ENCODE measurements at places on chromosomes 2 and 18.

- DNase-seq: no peak
Observed at GRCh38 chr18:3177902-3178687, 41.7 kb downstream of the MYOM1 start.

DNA sequence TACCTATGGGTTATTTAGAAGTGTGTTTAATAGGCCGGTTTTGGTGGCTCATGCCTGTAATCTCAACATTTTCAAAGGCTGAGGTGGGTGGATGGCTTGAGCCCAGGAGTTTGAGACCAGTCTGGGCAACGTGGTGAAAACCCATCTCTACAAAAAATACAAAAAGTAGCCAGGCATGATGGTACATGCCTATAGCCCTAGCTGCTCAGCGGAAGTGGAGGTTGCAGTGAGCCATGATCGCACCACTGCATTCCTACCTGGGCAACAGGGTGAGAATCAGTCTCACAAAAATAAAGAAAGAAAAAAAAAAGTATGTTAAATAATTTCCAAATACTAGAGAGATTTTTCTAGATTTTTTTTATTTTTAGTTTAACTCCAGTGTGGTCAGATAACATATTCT is 316.0 kb downstream of the KIAA1328 start:
- DNase-seq: no peak

- DNase-seq: no peak
Observed at GRCh38 chr2:30584116-30584515, 137.1 kb downstream of the LCLAT1 start.

- DNase-seq: no peak
Observed at GRCh38 chr2:192555740-192556139, 361.0 kb upstream of the TMEFF2 start.

- DNase-seq: no peak
Observed at GRCh38 chr2:109560265-109560664, 53.5 kb downstream of the SEPTIN10 start.

DNA sequence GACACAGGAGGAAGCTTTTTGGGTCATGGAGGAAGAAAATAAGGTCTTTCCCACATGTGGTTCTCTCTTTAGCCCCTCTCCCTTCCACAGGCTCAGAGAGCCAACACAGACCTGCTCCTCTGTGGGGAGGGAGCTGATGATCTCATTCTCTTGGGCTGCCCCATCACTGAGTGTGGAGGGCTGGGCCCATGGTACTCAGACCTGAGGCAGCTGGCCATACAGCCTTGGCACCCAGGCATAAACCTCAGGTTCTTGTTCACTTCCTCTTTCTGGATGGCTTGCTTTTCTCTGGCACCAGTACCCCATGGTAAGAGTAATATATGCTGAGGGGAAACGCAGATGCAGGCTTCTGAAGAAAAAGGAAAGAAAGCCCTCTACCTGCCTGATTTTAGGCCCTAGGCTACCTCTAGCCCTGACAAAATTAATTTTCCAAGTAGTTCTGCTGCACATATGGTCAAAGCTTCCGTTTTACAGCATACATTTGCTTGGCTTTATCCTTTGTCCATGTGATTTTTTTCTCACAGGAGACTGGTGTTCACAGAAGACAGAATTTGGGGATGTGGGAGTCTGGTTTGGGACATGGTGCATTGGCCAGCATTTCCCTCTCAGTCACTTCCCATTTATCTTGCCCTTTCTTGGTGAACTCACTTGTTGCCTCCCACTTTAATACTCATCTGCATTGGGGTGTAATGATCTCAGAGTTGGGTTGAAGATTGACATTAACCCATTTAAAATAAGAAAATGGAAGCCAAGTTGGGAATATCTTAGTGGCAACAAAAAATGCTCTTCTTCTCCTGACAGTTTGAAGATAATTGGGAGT is 11.1 kb downstream of the DHRS9 start:
- no peak for DNase-seq

GRCh38 chr2:180124273-180125139 is 117.4 kb upstream of the CWC22 start:
- DNase-seq: no peak

GRCh38 chr2:152047824-152048471 is 50.9 kb downstream of the CACNB4 start:
- no peak for DNase-seq

GRCh38 chr18:8004792-8005191 is 437.7 kb downstream of the PTPRM start:
- no peak for DNase-seq

GRCh38 chr2:9770308-9771100 is 72.8 kb upstream of the TAF1B start:
- DNase-seq: no peak

- no peak for DNase-seq
Observed at GRCh38 chr2:127564429-127565260, 29.2 kb downstream of the MYO7B start.

GRCh38 chr18:24602201-24602600 is 141.8 kb downstream of the HRH4 start:
- no peak for DNase-seq

- DNase-seq: no peak
Observed at GRCh38 chr2:46878886-46879285, 36.7 kb downstream of the MCFD2 start.

GRCh38 chr2:137096693-137097092 is 331.3 kb downstream of the THSD7B start:
- DNase-seq: no peak

GRCh38 chr2:48315896-48316194 is 214.1 kb upstream of the STON1 start:
- DNase-seq: no peak

DNA sequence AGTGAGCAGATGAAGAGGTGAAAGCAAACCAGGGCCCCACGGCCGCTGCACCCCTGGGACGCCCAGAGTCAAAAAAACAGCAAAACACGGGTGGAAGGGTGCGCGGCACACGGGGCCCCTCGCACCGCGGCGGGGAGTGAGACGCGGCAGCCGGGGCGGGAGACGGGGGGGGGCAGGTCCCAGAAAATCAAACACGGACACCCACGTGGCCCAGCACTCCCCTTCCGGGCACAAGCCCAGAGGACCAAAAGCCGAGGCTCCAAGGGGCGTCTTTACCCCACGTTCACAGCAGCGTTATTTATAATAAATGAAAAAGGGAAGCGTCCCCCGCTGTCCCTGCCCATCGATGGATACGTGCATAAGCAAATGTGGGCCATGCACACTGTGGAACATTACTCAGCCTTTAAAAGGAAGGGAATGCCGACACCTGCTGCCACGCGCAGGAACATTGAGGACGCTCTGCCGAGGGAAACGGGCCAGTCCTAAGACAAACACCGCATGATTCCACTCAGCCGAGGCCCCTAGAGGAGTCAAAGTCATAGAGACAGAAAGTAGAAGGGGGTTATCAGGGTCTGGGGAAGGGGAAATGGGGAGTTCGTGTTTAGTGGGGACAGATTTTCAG is 677 bp upstream of the COPS9 start:
- no peak for DNase-seq

DNA sequence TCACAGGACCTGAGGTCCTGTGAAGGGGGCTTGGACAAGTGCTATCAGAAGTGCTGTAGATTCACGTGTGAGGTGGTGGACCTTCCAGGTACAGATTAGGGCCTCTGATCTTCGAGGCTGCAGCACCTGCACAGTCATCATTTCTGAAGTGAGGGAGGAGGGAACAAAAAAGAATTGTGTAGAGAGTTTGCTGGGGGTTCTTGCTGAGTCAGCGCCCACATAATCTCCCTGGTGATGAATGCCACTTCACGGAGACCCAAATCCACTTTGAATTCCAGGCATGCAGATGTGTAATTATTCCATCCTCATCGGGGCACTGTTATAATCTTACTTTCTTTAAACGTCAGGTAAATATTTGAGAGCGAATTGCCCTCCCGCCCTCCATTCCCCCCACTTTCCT is 128.5 kb upstream of the CAPN13 start:
- no peak for DNase-seq

DNA sequence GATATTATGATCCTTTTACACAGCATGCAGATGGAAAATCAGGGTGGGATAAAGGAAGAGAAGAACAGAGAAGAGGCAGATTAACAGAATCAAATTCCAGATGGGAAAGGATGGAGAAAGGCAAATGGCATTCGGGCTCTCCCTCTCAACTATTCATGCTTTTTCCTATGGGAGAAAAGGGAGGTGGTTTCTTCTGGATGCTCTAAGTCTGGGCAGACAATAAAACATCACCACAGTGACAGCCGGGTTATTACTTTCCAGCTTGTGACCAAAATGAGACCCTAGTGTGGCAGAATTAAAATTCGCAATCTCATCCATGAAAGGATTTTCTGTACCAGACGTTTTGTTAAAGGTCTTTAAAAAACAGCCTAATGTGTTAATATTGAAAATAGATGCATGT is 440.7 kb downstream of the RND3 start:
- DNase-seq: no peak

DNA sequence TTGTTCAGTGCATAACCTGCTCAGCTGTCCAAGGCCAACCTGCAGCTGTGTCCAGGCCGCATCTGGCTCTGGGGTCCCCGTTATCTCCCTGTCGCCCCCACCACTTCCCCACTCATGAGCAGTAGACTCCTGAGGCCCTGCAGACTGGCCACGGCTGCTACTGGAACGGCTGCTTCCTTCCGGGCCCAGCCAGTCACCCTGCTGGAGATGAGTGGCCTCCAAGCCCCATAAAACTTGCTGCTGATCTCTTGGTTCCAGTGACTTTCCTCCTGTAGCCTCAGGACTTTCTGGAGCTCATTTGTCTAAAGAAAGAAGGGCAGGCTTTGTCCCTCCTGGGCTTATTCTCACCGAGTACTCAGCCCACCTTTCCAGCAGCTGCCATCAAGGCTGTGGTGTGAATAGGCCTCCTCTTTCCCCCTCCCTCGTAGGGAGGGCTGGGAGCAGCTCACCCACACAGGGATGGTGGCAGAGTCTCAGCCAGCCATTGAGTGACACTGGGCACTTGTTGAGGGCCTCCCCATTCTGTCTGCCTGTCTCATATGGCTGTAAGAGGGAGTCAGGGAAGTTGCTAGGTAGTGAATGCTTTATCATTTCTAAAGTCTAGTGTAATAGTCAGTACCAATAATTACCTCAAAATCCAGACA is 257.3 kb downstream of the MYCN start:
- DNase-seq: no peak

DNA sequence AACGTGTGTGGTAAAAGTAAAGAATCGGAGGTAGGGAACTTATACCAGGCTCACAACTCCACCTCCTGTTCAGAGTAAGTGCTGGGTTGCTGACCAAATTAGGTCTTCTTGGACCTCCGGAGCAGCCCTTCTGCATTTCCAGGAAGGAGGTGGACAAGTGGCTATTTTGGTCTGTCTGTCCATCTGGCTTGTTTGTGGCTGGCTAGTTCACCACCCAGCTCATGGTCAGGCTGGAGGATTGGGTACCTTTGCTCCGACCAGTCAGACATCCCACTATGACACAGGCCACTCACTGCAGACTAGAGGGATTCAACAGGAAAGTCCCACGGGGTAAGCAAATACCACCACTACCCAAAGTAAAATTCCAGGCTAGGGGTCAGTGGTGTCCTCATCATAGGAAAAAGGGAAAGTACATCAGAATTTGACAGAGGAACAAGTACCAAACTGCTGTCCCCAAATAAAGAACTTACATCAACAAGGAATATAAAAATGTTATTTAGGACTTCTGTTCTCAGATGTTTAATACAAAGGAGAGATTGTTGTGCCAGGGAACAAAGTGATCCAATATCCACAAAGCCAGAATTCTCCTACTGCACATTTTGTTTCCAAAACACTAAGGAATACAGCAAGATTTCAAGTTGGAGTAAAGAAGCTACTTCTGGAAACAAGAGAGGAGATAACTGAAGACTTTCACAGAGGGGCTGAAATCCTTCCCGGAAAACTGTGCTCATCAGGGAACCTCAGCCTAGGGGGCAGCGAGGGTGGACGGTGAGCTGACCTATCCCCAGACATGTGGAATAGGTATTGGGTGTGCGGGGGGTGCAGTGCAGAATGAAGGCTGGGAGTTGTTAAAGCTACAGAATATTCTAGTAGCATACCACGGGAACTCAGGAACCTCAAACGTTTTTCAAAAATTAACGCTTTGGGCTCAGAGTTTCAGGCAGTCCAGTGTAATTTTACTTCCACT is 56.9 kb downstream of the BCL2 start:
- DNase-seq: no peak

- DNase-seq: no peak
Observed at GRCh38 chr2:133504566-133505505, 63.4 kb downstream of the NCKAP5 start.

DNA sequence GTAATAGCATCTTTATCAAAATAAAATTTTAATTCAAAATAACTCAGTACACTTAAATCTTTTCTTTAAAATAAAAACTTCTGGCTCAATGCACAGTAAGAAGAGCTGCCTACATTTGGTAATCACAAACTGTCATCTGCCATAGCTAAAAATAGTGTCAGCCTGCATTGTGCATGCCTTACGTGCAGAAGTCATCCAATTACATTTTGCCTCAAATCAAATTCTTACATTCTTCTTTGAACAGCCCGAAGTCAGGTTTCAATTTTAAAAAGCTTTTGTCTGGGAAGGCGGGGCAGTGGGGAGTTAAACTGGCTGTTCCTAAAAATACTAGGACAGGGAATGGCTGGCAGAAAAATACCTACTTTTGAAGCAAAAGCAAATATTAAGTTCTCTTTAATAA is 51.1 kb downstream of the RTN4 start:
- no peak for DNase-seq

- no peak for DNase-seq
Observed at GRCh38 chr18:57440331-57441070, 5.3 kb downstream of the ONECUT2 start.

GRCh38 chr2:17051538-17051937 is 385.9 kb upstream of the CYRIA start:
- DNase-seq: no peak

GRCh38 chr2:20430461-20431300 is 16.2 kb upstream of the RHOB start:
- DNase-seq: no peak

GRCh38 chr2:240739797-240740196 is 48.1 kb downstream of the AQP12A start:
- DNase-seq: no peak

GRCh38 chr18:13628211-13628610 is 98.1 kb downstream of the FAM210A start:
- no peak for DNase-seq

DNA sequence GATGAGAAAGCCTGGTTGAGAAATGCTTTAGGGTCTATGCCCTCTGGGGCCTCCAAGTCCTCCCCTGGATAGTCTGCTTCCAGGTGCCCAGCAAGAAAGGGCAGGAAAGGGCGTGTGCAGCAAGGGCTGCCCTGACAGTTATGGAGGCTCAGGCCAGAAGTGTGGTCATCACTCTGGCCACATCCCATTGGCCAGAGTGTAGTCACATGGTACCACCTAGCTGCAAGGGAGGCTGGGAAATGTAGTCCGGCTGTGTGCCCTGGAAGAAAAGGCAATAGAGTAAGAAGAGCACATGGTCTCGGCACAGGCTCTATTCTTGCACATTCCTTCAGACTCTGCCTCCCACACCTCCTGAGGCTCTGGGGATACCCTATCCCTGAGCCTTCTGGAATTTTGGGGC is 35.7 kb downstream of the ODC1 start:
- DNase-seq: no peak
